ENCODE measurements at places on chromosomes 7 and 10.

DNA sequence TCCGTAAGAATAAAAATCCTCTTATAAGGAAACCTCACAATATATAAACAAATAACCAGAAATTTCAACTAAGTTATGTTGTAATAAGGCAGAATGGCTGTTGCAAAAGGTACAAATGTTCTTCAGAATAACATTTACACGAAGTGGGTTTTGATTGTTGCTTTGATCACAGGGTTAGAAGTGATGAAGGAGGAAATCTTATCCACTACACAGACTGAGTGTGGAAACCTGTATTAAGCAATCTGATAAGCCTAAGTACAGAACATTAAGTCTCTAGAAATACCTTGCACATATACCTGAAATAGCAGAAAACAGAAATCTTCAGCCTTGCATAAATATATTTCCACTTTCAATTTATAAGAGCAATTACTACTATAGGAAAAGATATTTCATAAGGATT, 251.9 kb downstream of the ETV1 start:
- DNase-seq: no peak

DNA sequence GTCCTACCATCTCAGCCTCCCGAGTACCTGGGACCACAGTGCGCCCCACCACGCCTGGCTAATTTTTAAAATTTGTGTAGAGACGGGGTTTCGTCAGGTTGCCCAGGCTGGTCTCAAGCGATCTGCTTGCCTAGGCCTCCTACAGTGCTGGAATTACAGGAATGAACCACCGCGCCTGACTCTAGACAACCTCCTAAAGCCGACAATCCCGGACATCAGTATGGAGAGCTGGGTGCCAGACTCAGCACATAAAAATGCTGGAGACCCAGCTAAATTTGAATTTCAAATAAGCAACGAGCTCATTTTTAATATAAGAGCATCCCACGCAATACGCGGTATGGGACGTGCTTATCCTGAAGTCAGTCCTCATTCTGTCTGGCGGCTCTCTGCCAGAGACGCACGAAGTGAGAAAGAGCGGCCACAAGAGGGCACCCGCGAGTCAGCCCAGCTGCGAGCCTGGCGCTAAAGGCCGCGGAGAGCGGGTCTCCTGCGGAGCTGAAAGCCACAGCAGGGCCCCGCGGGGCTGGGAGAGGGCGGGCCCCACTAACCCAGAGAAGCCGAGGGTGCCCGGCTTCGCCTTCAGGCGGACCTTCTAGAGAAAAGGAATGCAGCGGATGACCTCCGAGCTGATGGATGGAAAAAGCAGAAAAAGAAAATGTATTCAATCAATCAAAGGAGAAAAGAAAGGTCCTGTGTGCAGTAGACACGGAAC, 7.0 kb downstream of the CALY start:
- DNase-seq: peak; percentile 87

- DNase-seq: no peak
Observed at GRCh38 chr10:22500656-22501340, 155.5 kb downstream of the SPAG6 start.

- DNase-seq: no peak
Observed at GRCh38 chr10:12663863-12664262, 314.5 kb downstream of the CAMK1D start.

DNA sequence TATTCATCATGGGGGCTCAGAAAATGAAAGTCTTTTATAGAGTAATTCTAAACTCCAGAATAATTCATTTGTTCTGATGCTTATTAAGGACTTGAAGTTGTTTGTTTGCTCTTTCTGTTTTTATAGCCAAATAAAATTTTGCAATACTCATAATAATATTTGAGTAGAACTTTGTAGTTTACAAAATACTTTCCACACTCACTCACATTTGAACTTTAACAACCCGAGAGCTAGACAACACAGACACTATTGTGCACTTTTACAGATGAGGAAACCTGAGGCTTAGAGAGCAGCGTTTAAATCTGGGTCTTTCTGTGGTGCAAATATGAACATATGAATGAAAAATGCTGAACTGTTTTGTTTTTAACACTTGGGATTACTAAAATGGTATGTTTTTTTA, 126.8 kb downstream of the KAT6B start:
- no peak for DNase-seq

GRCh38 chr7:27097686-27098577, 2.1 kb upstream of the HOXA1 start:
- no peak for DNase-seq

- no peak for DNase-seq
Observed at GRCh38 chr7:80859272-80859970, 59.4 kb downstream of the SEMA3C start.

All from activated CD4-positive, alpha-beta T cell treated with anti-CD3 and anti-CD28 coated beads for 24 hours (primary cell).